ENCODE measurements at places on chromosomes 2 and 18. TPM values are rescaled to one million over a fixed set of nuclear protein-coding genes. Genes with fewer than 3 reads are reported as not detected.
A peak's percentile ranks its signal among the peaks of the same experiment; 100 is the strongest.

The CPLX4 gene
- total RNA-seq, result 0.20 TPM

The DUSP2 gene
- 7.3 TPM for total RNA-seq

The COLEC11 gene
- 31.1 TPM for total RNA-seq

The SCTR gene
- 0.28 TPM for total RNA-seq

The GCG gene
- total RNA-seq, result not detected

DNA sequence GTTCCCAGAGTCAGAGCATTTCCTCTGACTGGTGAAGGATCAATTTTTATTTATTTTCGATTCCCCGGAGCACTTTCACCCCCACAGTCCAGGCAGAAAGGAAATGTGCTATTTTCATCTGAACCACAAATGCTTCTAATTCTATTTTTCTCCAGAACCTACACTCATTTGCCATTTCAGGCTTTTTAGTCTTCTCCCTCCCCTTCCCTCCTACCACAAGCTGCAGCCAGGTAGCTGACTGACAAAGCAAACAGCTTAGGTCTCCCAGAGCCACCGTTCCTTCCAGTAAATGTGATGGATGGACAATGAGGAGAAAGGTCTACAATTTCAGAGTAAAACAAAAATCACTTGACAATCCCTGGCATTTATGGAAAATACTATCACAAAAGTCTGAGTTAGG, 76.9 kb downstream of the KLF7 start:
- H3K4me3 ChIP-seq, result no peak overlapping the region
- H3K27me3 ChIP-seq, result no peaks in the 10 kb centered on the region
- peaks cover 3% of the 10 kb centered on the region for H3K4me1 ChIP-seq
- H3K36me3 ChIP-seq, result no peaks in the 10 kb centered on the region
- H3K27ac ChIP-seq, result no peak overlapping the region
- DNase-seq, result no peak

DNA sequence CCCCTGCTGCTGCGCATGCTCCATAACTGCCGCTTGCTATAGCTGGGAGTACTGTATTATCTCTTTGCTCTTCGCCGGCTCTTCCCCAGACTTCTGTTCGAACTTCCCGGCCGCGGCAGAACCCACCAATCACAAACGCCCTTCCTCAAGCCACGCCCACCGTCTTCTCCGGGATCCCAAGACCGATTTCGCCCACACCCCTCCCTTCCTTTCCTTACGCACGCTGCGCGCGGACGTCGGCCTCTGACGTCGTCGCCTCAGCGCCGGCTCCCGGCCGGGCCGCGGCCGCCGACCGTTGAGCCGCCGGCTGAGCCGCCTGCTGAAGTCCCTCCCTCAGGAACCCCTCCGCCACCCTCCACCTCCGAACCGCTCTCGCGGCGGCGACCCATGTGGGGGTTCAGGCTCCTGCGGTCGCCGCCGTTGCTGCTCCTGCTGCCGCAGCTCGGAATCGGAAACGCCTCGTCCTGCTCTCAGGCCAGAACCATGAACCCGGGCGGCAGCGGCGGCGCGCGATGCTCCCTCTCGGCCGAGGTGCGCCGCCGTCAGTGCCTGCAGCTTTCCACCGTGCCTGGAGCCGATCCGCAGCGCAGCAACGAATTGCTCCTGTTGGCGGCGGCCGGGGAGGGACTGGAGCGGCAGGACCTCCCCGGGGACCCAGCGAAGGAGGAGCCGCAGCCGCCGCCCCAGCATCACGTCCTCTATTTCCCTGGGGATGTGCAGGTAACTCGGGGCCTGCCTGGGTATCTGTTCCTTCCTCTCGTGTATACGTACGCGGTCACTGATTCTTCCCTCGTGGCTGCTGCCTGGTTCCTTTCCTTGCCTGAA, at the start of gene C2orf69:
TSS of gene C2orf69 (plus strand) at position 242 of the 825 bp plus-strand sequence. CDS start at position 388, 146 bp downstream.
- H3K27me3 ChIP-seq, result no peaks in the 10 kb centered on the region
- H3K27ac ChIP-seq, result peak within 1 kb of the TSS; percentile 99
- H3K4me1 ChIP-seq, result peaks cover 11% of the 10 kb centered on the region
- no peaks in the 10 kb centered on the region for H3K36me3 ChIP-seq

GRCh38 chr2:158239271-158239670, 137.6 kb downstream of the UPP2 start:
- H3K4me1 ChIP-seq, result no peaks in the 10 kb centered on the region
- no peaks in the 10 kb centered on the region for H3K36me3 ChIP-seq
- H3K27me3 ChIP-seq, result no peaks in the 10 kb centered on the region
- no peak overlapping the region for H3K27ac ChIP-seq
- no peak overlapping the region for H3K4me3 ChIP-seq

DNA sequence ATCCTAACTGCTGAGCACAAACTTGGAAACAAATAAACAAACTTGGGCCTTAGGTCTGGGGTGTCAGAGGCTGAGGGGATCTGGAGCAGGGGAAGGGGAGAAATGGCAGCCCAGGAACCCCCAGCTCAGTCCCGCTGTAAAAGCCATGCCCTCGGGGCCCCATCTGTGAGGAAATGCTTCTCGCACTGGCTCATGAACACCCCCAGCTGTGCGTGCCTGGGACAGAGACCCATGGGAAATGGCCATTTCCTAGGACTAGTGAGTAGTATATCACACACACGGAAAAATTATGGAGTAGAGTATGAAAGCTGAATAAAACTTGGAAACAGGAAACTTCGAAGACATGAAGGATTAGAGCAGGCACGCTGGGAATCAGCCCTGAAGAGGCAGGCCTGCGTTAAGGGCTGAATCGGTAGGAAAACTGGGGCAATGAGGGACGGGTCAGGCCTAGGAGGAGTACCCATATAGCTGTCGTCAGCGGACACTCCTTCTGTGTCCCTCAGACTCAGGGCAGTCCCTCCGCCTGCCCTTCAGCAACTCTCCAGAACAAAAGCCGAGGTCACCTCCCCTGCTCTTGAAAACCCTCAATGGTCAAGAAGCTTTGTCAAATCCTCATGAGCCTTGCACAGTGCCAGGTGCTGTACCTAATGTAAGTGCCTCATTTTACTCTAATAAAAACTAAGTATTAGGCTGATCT, 120.8 kb upstream of the ODC1 start:
- no peak for DNase-seq
- H3K4me3 ChIP-seq, result no peak overlapping the region
- H3K27me3 ChIP-seq, result no peaks in the 10 kb centered on the region
- H3K4me1 ChIP-seq, result peaks cover 8% of the 10 kb centered on the region
- peaks cover 33% of the 10 kb centered on the region for H3K36me3 ChIP-seq

GRCh38 chr2:134282629-134283400, 28.9 kb downstream of the MGAT5 start:
- H3K4me3 ChIP-seq, result no peak overlapping the region
- H3K36me3 ChIP-seq, result no peaks in the 10 kb centered on the region
- no peak overlapping the region for H3K27ac ChIP-seq
- no peak for DNase-seq
- no peaks in the 10 kb centered on the region for H3K4me1 ChIP-seq

DNA sequence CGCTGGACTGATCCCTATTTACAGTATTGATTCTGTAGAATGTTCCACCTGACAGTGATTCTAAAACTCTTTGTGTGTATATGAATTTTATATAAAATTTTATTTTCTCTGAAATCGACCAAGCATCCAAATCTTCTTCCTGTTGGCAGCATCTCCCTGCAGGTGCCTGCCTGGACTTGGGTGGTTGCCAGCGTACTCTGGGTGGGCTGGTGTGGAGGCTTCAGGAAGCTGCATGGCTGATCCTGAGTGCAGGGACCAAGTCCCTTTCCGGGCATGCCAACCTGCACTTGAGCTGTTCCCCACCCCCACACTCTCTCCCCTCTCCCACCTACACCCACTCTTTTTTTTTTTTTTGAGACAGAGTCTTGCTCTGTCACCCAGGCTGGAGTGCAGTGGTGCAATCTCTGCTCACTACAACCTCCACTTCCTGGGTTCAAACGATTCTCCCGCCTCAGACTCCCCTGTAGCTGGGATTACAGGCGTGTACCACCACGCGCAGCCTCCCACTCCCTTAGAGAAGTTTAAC, 53.2 kb upstream of the ALKAL2 start:
- no peaks in the 10 kb centered on the region for H3K27me3 ChIP-seq
- H3K36me3 ChIP-seq, result no peaks in the 10 kb centered on the region
- H3K27ac ChIP-seq, result no peak overlapping the region
- H3K4me3 ChIP-seq, result no peak overlapping the region
- H3K4me1 ChIP-seq, result no peaks in the 10 kb centered on the region

DNA sequence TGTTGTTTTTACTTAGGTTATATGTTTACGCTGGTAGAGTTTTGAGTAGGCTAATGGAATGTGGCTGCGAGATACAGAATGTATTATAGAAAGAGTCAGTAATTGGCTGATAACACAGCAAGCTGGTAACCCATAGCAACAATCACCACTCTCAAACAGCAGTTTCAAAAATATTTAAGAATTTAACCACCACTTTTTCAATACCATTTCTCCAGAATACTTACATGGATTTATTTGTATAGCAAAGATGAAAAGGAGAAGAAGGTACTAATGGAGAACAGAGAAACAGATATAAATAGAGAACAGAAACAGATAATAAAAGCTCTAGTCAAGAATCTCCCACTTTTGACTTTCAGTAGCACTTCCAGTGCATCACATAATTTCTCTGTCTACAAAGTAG, 188.3 kb upstream of the SLC39A10 start:
- H3K27me3 ChIP-seq, result no peaks in the 10 kb centered on the region
- no peak overlapping the region for H3K27ac ChIP-seq
- DNase-seq, result no peak

- H3K27me3 ChIP-seq, result no peaks in the 10 kb centered on the region
- DNase-seq, result no peak
- H3K4me1 ChIP-seq, result no peaks in the 10 kb centered on the region
- H3K36me3 ChIP-seq, result no peaks in the 10 kb centered on the region
Observed at GRCh38 chr2:110143982-110144381, 28.4 kb upstream of the MALL start.

DNA sequence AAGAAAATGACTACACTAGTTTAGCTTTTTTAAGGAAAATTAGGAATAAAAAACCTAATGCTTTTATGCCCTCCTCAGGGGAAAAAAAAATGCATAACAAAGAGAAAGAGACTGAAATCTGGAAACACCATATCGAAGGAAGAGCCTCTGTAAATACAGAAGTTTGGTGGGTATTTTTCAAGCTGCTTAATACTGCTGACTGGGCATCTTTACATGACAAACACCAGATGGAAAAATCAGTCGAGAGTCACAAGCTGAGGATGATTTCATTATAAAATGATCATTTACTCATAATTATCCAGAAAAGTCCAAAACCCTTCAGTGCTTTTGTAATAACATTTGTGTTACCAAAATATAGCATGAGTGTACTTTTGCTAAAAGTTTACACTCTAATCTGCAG, 1600.7 kb upstream of the ACVR2A start:
- H3K4me3 ChIP-seq, result no peak overlapping the region
- H3K36me3 ChIP-seq, result no peaks in the 10 kb centered on the region
- no peak overlapping the region for H3K27ac ChIP-seq
- no peaks in the 10 kb centered on the region for H3K4me1 ChIP-seq
- no peaks in the 10 kb centered on the region for H3K27me3 ChIP-seq
- no peak for DNase-seq

DNA sequence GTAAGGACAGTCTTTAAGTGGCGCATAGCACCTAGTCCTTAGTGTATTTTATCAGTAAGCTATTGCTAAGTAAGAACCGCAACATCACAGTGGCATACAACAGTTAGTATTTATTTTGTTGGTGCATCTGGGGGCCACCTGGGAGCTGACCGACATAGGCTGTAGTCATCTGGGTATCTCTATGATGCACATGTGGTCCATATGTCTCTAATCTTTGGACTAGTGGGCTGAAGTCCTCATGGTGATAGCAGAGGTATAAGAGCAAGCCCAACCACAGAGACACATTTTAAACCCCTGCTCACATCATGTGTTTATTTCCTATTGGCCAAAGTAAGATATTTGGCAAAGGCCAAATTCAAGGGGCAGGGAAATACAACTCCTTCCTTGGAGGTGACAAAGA, 2.9 kb downstream of the CAMKMT start:
- no peaks in the 10 kb centered on the region for H3K4me1 ChIP-seq
- H3K4me3 ChIP-seq, result no peak overlapping the region
- H3K27me3 ChIP-seq, result no peaks in the 10 kb centered on the region
- H3K36me3 ChIP-seq, result no peaks in the 10 kb centered on the region
- DNase-seq, result no peak

GRCh38 chr2:160715428-160715827, 221.8 kb upstream of the RBMS1 start:
- H3K36me3 ChIP-seq, result no peaks in the 10 kb centered on the region
- no peaks in the 10 kb centered on the region for H3K27me3 ChIP-seq
- H3K4me1 ChIP-seq, result no peaks in the 10 kb centered on the region
- no peak for DNase-seq
- no peak overlapping the region for H3K27ac ChIP-seq
- H3K4me3 ChIP-seq, result no peak overlapping the region

DNA sequence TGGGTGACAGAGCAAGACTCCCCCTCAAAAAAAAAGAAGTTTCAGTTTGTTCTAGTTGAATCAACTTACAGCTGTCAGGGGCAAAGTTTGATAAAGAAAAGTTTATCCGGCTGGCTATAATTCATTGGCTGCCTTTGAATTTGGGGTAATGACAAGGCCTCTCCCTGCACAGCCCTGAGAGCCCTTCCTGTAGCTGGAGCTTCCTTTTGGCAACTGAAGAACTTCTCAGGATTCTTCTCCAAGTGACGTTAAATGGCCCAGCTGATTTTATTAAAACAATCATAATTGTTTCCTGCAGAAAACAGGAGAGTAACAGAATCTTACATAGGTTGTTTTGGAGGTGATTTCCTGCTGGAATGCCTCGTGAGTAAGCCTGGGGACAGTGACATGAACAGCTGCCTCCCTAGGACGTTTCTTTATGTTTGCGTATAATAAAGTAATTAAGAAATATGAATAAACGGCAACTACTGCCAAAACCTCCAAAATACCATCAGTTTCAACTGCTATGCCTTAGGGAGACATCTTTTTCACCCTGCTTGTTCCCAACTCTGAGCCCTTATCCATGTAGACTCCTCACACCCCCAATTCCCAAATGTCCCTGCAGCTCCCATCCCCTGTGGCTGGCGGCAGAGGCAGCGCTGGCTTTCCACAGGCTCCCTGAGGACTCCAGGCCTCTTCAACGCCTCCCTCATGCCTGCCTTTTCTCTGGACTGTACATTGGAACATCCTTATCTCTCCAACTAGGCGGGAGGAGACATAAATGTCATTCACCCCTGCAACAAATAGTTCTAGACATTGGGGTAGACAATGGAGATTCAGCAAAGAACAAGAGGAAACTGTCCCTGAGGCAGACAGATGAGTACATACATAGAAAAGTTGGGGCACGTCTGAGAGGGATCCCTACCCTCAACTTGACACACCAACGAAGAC, 59.2 kb upstream of the FZD7 start:
- peaks cover 25% of the 10 kb centered on the region for H3K4me1 ChIP-seq
- no peak overlapping the region for H3K27ac ChIP-seq
- no peaks in the 10 kb centered on the region for H3K36me3 ChIP-seq
